Lung (tissue), 17 donors: ENCODE measurements at places on chromosomes 11 and 22.

DNA sequence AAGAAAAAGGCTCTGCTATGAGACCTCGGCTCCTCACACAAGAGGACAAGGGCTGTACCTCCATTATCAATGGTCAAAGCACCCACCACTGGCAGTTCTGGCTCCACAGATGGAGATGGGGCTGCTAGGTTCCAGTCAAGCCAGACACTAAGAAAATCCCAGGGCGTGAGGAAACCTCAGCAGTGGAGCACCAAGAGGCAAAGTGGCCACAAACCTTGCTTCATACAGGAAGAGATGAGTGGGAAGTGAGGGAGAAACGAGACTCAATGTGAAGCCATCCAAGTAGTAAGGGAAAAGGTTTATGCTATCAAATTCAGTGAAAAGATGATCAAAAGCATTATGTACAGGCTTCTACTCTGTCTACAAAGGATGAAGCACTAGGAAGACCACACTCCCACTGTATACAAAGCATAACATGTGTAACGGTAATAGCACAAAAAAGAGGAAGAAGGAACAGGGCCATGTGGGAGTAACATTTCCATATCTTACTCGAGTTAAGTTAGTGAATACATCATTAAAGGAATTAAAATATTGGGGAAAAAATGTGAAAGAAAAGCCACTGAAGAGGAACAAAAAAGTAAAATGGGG, 27.0 kb downstream of the POLDIP3 start:
- H3K27ac ChIP-seq: no peak overlapping the region
- DNase-seq: no peak
- H3K4me3 ChIP-seq: no peak overlapping the region

DNA sequence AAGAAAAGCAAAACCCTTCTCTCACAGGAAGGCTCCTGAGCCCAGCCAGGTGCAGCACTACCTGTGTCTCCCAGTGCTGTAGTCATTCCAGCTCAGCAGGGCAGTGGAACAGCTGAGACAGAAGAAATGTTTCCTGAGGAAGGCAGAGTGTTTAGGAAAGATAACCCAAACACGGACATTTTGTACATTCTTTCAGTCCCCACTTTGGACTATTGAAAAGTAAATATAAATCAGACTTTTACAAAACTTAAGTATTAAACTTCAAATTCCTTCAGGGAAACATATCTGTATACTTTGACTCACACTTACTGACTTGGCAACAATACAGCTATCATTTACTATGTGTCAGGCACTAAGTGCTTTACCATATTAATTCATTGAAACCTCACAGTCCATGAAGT, 40.4 kb downstream of the RRAS2 start:
- no peak overlapping the region for H3K27ac ChIP-seq
- no peak overlapping the region for H3K4me3 ChIP-seq
- no peak for DNase-seq
- no peaks in the 10 kb centered on the region for H3K36me3 ChIP-seq
- H3K4me1 ChIP-seq: peaks cover 3% of the 10 kb centered on the region

GRCh38 chr11:57480409-57481137, 20.2 kb downstream of the RTN4RL2 start:
- H3K4me3 ChIP-seq: no peak overlapping the region
- H3K27me3 ChIP-seq: peaks cover 61% of the 10 kb centered on the region

- DNase-seq: no peak
- no peak overlapping the region for H3K27ac ChIP-seq
- no peak overlapping the region for H3K4me3 ChIP-seq
These were observed 33.2 kb upstream of the GAB2 start for GRCh38 chr11:78450866-78451265.

GRCh38 chr11:130002352-130002845, at the start of gene PRDM10:
Gene PRDM10, minus strand, starts transcription at chr11:130002835. Its CDS starts 41,871 bp downstream, at chr11:129960964.
- peak within 1 kb of the TSS; percentile 99 for H3K27ac ChIP-seq
- peak; percentile 97 for DNase-seq
- H3K4me1 ChIP-seq: peaks cover 18% of the 10 kb centered on the region
- H3K27me3 ChIP-seq: no peaks in the 10 kb centered on the region
- H3K4me3 ChIP-seq: peak within 1 kb of the TSS; percentile 90

DNA sequence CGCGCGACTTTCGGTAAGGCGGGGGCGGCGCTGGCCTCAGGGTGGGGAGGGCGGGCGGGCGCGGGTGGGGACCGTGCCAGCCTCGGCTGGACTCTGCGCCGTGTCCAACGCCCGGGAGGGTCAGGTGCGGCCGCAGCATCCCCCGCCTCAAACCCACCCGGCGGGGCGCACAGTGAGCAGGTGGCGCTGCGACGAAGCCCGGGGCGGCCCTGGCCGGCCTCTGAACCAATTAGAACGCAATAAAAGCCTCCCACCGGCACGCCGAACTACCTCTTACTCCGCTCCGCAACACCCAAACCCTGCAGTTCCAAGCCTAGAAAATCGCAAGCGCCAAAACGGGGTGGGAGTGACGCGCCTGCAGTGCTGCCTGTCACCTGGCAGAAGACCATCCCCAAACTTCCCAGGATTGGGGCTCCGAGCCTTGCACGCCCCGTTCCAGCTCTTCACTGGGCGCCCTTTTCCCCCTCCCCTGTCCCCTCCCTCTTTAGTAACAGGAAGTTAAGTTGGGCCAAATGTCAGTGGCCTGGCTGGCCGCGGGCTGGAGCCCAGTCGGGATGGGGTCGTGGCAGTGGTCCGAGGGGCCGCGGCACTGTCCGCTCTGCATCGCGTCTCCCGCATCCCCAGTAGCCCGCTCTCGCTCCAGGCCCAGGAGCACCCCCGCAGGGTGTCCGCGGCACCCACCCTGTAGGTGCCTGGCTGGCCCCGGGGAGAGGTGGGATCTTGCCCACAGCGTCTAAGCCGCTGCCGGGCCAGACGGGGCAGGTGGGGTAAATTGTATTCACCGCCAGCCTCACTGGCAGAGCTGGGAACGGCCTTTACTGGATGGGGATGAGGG, 541 bp downstream of the MICAL2 start:
- peak overlapping the region; percentile 68 for H3K4me3 ChIP-seq
- H3K4me1 ChIP-seq: peaks cover 16% of the 10 kb centered on the region
- peak overlapping the region; percentile 91 for H3K27ac ChIP-seq
- DNase-seq: no peak

DNA sequence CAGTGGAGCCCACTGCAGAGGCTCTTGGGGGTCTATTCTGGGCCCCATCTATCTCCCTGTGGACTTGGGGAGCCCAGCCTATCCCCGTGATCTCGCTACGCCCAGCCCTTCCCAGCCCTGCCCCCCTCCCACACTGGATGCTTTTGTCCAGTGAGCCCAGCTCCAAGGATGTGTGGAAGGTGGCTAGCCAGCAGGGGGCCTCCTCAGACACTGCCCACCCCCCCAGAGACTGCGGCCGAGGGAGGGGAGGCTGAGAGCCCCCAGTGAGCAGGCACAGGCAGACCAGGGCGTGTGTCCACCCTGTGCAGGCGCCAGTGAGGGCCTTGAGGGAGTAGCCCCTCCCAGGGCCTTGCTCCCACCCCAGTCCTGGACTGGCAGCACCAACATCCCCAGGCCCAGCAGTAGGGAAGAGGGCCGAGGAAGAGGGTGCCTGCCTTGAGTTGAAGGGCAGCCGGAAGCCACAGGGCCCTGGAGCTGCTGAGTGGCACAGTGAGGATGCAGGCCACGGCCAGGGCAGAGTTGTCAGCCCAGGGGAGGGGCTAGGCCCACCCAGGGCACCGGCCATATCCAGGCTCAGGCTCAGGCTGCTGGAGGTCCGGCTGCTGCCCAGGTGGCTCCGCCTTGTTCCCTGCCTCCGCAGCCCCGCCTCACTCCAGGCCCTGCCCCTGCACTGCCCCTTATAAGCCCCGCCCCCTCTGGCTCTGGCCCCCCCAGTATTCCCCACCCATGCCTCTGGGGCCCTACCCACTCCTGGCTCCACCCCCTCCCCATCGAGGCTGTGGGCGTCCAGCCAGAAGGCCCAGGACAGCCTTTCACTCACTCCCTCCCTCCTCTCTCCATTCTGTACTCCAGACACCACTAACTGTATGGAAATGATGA, 28.0 kb downstream of the MOB2 start:
- H3K4me3 ChIP-seq: no peak overlapping the region
- no peaks in the 10 kb centered on the region for H3K27me3 ChIP-seq
- no peak overlapping the region for H3K27ac ChIP-seq
- peaks cover 13% of the 10 kb centered on the region for H3K4me1 ChIP-seq
- no peaks in the 10 kb centered on the region for H3K36me3 ChIP-seq

DNA sequence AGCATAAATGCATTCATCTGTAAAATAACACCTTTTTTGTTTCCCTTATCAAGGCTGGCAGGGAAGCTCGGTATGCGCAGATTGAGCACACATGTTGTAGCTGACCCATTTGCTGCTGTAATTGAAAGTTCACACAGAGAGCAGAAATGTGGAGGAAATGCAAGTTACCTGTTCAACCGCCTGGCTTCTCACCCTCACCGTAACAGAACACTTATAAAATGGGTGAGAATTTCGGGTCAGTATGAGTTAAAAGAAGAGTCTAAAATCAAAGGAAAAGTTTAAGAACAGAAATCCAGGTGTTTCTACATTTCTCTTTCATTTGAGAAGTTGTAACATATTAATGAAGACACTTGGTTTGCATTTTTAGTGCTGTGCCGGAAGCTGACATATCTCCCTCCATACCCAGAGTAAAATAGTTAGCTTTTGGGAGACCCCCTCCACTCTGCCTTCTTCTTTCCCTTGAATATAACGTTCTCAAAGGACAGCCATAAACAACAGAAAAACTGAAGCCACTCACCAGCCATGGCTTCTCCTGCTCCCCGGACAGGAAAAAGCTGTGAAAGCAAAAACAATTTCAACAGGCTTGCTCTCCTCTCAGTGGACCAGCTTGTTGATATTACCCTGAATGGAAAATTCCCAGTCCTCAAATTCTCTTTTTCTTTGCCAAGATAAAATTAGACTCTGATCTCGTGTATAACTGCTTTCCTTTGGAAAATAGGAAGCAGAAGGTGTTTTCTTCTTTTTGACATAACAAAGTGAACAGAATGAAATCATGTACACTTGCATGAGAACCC, at the start of gene CASP12:
Gene CASP12, minus strand, starts transcription at position 570 of the 794 bp plus-strand sequence.
- H3K4me3 ChIP-seq: peak within 1 kb of the TSS; percentile 4
- peaks cover 12% of the 10 kb centered on the region for H3K4me1 ChIP-seq
- no peaks in the 10 kb centered on the region for H3K36me3 ChIP-seq
- peak; percentile 82 for DNase-seq
- no peaks in the 10 kb centered on the region for H3K27me3 ChIP-seq

- DNase-seq: no peak
- no peaks in the 10 kb centered on the region for H3K4me1 ChIP-seq
- no peaks in the 10 kb centered on the region for H3K27me3 ChIP-seq
These were observed 15.9 kb downstream of the OR51B4 start for GRCh38 chr11:5285703-5286340.

- H3K36me3 ChIP-seq: peaks cover 33% of the 10 kb centered on the region
- DNase-seq: peak; percentile 68
- peaks cover 27% of the 10 kb centered on the region for H3K4me1 ChIP-seq
- H3K27me3 ChIP-seq: no peaks in the 10 kb centered on the region
These were observed 1.1 kb downstream of the CFL1 start for GRCh38 chr11:65856689-65857499.

GRCh38 chr11:8699903-8700302, 17.3 kb downstream of the RPL27A start:
- DNase-seq: no peak
- H3K36me3 ChIP-seq: peaks cover 54% of the 10 kb centered on the region
- no peak overlapping the region for H3K27ac ChIP-seq
- no peak overlapping the region for H3K4me3 ChIP-seq
